ENCODE measurements at places on chromosomes 6 and 20. TPM values are rescaled to one million over a fixed set of nuclear protein-coding genes. Genes with fewer than 3 reads are reported as not detected.

VWA7 gene
- total RNA-seq = 5.3 TPM

MYB gene
- total RNA-seq = 4.2 TPM

EYA2 gene
- total RNA-seq = 2.6 TPM

PSORS1C1 gene
- total RNA-seq = 5.7 TPM

HELZ2 gene
- 95.5 TPM for total RNA-seq

Measured in stomach (tissue), 19 donors.